IPS DF 6.9 (cell line): ENCODE measurements at places on chromosomes 4 and X.

DNA sequence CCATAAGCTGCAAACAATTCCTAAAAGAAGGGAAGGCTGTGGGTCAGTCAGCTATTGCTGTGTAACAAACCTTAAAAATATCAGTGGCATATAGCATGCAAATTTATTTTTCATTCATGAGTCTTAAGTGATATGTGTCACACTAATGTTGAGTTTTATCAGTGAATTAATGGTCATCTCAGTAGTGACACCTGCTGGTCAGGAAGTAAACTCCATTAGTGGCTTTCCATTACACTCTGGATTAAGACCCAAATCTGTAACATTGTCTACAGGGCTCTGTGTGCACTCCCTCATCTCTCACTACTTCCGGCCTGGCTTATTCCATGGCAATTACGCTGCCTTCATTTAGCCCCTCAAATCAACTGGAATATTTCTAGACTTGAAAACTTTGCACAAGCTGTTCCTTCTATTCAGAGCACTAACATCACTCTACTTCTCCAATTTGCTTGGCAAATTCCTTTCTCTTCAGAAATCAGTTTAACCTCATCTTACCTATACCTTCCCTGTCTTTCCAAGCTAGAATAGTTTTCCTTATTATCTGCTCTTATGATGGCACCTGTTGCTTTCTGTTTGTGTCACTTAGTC lies 217.3 kb upstream of the TAPT1 start:
- DNase-seq = peak; percentile 7

DNA sequence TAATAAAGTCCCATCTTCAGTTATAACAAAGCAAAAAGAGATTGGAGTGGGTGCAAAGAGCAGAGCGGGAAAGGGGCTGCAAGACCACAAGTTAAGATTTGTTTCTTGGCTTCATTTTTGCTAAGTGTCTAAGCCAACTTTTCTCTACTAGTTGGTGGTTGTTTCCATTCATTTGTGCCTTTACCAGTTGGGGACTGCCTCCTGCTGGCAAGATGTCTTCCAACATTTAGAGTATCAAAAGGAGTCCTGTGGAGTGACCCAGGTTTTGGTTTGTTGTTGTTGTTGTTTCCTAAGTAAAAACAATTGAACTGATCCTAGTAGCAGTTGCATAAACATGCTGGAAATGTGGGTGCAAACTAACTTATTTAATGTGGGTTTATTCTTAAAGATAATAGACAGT lies 121.1 kb downstream of the SPATA18 start:
- DNase-seq = no peak

DNA sequence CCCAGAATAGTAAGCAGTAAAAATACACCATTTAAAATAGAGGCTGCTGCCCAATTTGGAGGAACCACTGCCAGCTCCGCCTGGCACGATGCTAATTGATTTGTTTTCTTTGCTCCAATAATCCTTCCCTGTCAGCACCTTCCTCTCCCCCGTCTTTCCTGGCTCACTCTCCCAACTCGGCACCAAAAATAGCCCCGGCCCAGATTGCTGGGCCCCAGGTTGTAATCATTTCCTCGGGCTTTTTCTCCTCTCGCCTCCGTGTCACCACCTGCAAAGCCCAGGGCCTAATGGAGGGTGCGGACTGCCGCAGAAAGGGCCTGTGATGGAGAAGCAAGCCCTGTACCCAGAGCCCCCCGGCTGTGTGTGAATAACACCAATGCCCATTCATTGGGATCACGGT lies 197.6 kb upstream of the PSAPL1 start:
- no peak for DNase-seq

GRCh38 chrX:154396973-154397887 lies 947 bp upstream of the RPL10 start:
- DNase-seq = no peak

- no peak for DNase-seq
Measured at GRCh38 chrX:131271274-131271673, 17.8 kb downstream of the IGSF1 start.

DNA sequence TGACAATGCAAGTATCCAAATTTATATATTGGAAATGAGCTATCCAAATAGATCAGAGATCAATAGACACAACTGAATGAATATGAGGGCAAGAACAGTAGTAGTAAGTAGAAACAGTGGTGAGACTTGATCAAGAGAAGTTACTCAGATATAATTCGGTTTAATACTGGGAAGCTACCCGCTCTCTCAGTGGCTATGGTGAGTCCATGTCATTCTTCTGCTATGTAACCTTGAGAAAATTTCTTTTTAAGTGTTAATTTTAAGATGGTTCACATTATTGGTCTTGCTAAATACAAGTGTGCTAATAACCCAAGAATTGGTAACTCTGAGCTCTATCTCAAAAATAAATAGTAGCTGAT lies 53.6 kb downstream of the LEF1 start:
- no peak for DNase-seq

- DNase-seq = no peak
Measured at GRCh38 chrX:65451663-65452062, 82.9 kb downstream of the LAS1L start.

- peak; percentile 54 for DNase-seq
Measured at GRCh38 chrX:38800981-38801845, at the start of gene MID1IP1. Gene MID1IP1, plus strand, starts transcription at chrX:38801459. Its CDS starts 3,488 bp downstream, at chrX:38804947.
